MM.1S (cell line): ENCODE measurements at places on chromosomes 4 and X.

- peak; percentile 18 for DNase-seq
Observed at GRCh38 chr4:77344784-77345183, 187.8 kb downstream of the CCNG2 start.

DNA sequence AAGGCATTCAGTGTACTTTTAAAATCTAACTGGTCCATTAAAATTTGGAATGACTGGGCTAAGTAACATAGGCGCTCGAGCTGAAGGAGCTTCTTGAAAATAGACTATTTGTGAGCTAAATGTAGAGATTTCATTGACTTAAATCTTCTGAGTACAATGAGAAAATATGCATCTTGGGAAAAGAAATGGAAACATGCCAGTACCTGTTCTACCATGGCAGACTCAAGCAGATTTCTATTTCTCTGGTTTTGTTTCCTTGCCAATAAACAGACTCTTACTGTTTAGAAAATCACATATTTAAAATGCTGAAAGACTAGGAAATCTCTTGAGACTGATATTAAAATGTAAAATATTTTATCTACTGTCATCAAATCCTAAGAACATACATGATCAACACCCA, 678.1 kb downstream of the FAT4 start:
- DNase-seq, result no peak

GRCh38 chrX:40755291-40756249, 20.2 kb upstream of the MED14 start:
- no peak for DNase-seq

DNA sequence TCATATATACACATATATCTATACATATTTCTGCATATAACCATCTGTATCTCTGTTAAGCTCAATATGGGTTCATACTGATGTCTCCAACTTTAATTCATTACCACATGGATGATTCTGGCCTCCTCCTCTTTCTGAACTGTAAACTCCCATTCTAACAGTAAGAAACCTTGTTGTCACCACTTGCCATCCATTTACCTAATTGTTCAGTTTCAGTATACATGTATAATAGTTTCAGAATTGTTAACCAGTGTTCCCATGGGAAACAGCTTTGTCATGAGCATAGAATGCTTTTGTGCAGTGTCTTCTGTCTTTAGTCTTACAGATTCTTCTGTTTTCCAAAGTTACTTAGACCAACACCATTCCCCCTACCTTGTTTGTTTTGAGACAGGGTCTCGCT, 35.9 kb downstream of the SLC9A6 start:
- no peak for DNase-seq

DNA sequence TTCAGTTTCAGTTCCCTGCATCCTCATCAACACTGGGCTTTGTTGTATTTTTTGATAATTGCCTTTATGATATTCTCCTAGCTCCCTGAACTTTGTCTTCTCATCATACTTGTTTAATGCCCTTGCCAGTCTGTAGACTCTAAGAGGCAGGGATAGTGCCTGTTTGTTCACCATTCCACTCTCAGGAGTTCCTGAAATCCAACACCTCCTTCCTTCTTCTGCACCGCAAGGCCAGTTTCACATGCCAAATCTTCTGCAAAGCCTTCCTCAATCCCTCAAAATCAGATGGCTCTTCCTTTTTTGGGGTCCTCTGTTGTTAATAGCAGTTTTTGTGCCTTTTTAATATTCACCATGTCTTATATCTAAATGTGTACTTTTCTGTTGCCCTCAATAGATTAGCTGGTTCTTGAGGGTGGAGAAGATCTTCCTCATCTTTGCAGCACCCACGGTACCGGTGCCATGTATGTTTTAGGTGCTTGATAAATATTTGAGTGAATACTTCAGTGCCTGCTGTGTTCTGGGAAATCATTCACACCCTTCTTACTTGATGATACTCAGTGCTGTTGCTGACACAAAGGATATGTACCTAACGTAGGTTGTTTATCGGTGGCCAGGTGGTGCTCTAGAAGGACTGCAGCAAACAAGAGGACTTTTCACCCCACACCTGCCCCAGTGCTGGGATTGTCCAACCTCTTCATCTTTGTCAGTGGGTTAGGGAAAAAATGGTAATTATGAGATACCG, 85.3 kb upstream of the LIMCH1 start:
- no peak for DNase-seq

GRCh38 chr4:150782311-150782710, 200.4 kb downstream of the MAB21L2 start:
- DNase-seq, result no peak
